Muscle of arm (tissue), 14 donors: ENCODE measurements at places on chromosomes 4 and X. TPM values are rescaled to one million over a fixed set of nuclear protein-coding genes. Genes with fewer than 3 reads are reported as not detected.

DNA sequence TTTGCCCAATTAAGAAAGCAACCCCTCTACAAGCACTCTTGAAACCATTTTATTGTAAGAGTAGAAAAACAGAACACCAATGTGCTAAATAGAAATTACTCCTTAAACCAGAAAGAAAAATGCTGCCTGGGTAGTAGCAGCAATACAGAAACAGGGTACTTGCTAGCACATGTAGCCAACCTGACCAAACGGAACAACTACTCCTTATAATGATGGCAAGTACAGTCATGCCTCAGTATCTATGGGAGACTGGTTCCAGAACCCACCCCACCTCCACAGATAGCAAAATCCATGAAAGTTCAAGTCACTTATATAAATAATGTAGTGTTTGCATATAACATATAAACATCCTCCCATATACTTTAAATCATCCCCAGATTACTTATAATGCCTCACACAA is 168.8 kb downstream of the ATRX start:
- DNase-seq: no peak

Gene ZAR1
- polyA plus RNA-seq: not detected

Gene PAGE2
- polyA plus RNA-seq: not detected

Gene USP26
- not detected for polyA plus RNA-seq

Gene C4orf54
- polyA plus RNA-seq: 79.5 TPM

- no peak for DNase-seq
Observed at GRCh38 chr4:124189545-124189944, 523.0 kb downstream of the ANKRD50 start.

Gene OFD1
- 28.4 TPM for polyA plus RNA-seq

DNA sequence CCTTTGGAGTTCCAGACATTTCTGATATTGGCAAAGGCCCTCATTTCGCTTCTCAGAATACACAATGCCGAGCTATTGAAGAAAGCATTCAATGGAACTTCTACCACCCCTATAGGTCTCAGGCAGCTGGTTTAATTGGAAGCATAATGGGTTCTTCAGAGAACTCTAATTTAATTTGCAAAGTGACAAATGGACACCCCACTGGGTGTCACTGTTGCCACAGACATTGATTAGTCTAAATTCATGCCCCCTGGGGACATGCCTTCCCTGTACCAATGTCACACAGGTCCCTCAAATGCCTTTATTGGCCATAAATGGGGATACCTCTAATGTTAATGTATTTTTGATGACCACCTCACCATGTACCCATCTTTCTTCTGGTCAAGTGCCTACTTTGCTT is 22.9 kb upstream of the TMEM255A start:
- DNase-seq: no peak

GRCh38 chrX:21683941-21684340 is 25.8 kb upstream of the KLHL34 start:
- DNase-seq: no peak

Gene SSX3
- polyA plus RNA-seq: not detected

Gene WNK3
- polyA plus RNA-seq: 2.2 TPM

Gene MUC7
- not detected for polyA plus RNA-seq

DNA sequence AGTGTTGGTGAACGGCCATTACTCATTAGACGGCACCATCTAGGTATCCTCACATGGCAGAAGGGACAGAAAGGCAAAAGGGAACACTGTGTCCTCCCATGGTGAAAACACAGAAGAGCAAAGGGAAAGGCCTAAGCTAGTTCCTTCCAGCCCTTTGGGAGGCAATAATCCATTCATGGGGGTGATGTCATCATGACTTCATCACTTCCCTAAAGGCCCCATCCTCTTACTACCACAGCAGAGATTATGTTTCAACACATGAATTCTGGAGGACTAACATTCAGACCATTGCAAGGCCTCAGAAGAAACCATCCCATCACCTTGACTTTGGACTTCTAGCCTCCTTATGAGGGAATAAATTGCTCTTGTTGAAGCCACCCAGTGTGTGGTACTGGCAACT is 238.2 kb downstream of the MGST2 start:
- DNase-seq: no peak
